Amniotic stem cell (primary cell): ENCODE measurements at places on chromosomes 5 and 9.

- no peak for DNase-seq
Observed at GRCh38 chr9:125748446-125749099, 1.4 kb downstream of the PBX3 start.

DNA sequence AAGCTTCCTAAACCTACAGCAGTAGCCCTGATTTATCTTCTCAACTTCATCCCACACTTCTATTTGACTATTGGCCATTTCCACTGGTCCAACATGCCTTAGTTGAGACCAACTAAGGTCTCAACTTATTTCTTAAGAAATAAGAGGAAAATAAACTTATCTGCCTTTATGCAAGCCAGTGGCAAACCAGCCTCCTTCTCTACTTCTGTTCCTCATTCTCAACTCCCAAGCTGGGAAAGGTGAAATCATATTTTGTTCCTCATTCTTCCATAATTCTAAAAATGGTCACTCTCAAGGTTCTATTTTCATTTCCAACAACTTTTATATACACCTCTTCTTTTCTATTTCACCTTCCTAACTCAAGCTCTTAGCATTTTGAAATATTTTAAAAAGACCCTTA is 149.6 kb upstream of the C9orf72 start:
- DNase-seq: no peak

GRCh38 chr5:134439210-134439654 is 27.6 kb upstream of the CDKN2AIPNL start:
- DNase-seq: peak; percentile 60

DNA sequence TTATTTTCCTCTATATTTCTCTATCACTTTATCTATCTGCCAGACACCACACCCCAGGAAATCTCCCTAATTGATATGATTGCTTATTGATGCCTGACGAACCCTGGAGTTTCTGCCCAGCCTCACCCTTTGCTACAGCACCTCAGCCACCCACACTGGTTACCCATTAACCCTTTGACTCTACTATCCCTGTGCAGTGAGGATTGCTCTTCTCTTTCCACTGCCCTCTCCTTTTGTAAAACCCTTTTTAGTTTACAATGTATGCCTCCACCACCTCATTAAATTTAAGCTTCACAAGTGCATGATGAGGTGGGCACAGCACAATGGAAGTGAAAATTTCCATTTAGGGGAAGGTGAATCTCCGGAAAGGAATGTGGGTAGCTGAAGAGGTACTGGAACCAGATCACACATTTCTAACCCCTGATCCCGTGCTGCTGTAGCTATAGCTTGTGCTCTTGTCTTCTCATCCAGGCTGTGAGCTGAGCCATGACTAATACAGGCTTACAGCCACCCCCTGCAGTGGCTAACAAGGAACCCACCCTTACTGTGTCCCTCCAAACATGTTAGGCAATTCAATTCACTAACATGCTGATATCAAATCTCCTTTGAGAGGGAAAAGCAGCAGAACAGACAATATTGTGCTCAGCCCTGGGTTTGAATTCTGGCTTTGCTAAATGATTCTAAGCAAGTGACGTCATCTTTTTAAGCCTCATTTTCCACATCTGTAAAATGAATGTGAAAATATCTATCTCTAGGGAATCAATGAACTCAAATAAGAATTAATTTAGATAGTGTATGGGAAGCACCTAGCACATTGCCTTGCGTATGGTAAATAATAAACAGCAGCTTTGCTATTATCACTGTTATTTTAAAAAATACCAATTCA is 186.9 kb upstream of the TRIM32 start:
- no peak for DNase-seq

DNA sequence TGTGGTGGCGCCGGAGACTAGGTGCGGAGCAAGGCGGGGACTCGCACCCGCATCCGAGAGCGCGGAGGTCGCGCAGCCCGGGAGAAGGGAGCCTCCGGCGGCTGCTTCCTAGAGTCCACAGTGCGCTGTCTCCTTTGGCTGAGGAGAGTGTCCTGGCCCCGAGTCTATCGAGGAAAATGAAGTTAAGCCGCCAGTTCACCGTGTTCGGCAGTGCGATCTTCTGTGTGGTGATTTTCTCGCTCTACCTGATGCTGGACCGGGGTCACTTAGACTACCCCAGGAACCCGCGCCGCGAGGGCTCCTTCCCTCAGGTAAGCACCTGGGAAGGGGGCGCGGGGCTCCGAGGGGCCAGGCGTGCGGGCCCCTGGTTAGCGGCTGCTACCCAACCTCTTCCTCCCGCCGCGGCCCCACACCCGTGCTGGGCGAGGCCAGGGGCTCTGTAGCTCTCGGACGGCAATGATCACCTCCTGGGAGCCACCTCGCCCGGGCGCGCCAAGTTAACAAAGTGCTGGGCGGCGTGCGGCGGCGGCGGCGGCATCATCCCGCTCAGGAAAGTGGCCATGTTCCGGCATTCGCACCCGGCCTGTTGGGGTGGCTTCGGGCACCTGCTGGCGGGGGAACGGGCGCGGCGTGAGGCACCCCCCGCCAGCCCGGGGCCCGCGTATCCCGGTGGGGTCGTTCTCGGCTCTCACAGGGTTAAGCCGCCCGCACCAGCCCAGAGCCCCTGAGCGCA is 681 bp downstream of the MAN2A1 start:
- DNase-seq: no peak

- no peak for DNase-seq
Observed at GRCh38 chr5:139642213-139642612, 5.9 kb upstream of the CXXC5 start.

GRCh38 chr9:81851340-81851739 is 76.9 kb upstream of the SPATA31D4 start:
- no peak for DNase-seq

- no peak for DNase-seq
Observed at GRCh38 chr9:69943148-69943806, 100.4 kb upstream of the MAMDC2 start.

- no peak for DNase-seq
Observed at GRCh38 chr5:145509336-145510136, 325.6 kb downstream of the PRELID2 start.

GRCh38 chr5:90264689-90265544 is 144.6 kb downstream of the CETN3 start:
- peak; percentile 43 for DNase-seq

GRCh38 chr9:109880276-109881169 is 100.5 kb downstream of the PALM2AKAP2 start:
- no peak for DNase-seq

DNA sequence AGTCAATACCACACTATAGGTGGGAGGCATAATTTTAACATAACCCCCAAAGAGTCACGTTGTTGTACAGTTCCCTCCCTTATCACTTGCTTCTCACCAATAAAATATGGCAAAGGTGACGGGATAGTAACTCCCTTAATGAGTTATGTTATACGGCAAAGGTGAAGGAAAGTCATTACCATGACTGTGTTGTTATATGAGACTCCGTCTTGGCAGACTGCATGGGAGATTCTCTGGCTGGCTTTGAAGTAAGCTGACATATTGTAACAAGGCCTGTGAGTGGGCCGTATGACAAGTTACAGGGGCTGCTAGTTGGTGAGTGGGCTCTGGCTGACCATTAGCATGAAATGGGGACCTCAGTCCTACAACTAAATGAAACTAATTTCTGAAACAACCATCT is 366.4 kb upstream of the FTMT start:
- no peak for DNase-seq

- DNase-seq: no peak
Observed at GRCh38 chr5:58211441-58211840, 248.4 kb downstream of the PLK2 start.

- no peak for DNase-seq
Observed at GRCh38 chr9:27019589-27019988, 14.1 kb upstream of the LRRC19 start.

DNA sequence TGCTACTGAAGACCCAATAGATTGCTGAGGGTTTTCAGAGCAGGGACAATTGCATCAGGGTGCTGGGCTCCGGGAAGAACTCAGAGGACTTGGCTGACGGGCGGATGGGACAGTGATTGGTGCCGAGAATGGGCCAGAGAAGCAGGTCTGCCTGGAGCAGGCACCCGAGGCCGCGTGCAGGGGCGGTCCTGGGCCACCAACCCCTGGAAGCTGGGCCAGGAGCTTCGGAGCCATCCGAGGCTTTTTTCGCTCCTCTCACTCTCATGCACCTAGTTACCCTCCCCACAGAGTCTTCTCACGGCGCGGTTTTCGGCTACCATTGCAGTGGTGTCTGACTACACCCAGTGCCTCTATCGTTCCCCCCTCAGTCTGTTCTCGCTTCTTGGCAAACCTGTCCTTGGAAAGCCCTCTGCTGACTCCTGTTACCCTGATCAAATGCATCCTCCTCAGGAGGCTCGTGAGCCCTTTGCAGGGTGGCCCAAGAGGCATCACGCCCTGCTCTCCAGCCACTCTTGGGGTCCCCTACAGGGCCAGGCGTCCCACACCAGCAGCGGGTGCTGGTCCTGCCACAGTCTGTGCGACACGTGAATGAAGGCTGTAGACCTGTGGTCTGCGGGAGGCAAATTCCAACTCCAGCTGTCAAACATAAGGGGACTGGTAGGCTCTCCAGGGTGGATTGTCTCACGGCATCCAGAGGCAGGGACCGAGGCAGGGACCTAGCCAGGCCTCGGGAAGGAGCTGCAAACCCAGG is 1.2 kb upstream of the CLPTM1L start:
- no peak for DNase-seq

DNA sequence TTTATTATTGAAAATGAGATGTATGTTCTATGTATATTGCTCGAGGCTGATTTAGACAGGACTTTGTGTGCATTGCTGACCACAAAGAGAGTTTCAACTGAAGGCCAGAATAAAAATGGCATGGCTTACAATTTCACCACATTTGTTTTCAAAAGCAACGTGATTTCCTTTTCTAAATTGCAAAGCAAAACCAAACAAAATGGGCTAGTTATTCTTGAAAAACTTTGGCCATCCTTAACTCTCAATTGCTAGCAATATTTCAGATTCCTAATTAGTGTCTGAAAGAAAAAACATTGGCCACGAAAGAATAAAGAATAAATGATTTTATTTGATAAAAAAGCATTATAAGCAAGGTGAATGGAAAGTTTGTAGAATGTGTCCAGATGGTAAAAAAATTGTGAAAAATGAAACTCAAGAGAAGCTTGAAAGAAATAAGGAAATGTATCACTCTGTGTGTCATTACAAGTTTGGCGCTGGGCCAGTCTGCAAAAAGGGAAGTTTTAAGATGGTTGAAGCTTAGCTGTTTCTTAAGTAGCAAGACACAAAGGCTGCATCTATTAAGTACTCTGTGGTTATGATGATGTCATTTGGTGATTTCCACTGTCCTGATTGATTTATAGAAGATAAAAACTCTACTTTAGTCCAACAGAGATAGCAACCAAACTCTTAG is 89.2 kb upstream of the PRLR start:
- DNase-seq: no peak

DNA sequence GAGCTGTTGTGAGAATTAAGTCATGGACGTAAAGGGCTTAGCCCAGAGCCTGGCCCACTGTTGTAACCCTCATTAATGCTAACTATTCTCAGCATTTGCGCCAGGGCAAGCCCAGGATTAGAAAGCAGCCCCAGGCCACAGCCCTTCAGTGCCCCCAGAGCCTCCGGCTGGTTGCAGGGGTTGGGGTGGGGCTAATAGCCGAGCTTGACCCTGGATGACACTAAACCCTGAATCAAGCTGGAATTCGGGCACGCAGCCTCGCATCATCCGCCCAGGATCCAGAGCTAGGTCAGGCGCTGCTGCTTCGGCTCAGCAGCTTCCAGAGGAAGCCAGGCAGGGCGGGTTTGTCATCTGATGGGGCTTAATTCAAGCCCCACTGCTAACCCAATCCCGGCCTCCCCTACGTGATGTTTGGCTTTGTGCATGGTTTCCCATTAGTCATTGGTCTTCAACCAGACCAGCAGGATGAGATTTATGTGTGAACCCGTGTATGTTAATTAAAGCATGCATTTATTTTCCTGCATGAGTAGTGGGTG is 1.2 kb upstream of the MEGF9 start:
- no peak for DNase-seq

DNA sequence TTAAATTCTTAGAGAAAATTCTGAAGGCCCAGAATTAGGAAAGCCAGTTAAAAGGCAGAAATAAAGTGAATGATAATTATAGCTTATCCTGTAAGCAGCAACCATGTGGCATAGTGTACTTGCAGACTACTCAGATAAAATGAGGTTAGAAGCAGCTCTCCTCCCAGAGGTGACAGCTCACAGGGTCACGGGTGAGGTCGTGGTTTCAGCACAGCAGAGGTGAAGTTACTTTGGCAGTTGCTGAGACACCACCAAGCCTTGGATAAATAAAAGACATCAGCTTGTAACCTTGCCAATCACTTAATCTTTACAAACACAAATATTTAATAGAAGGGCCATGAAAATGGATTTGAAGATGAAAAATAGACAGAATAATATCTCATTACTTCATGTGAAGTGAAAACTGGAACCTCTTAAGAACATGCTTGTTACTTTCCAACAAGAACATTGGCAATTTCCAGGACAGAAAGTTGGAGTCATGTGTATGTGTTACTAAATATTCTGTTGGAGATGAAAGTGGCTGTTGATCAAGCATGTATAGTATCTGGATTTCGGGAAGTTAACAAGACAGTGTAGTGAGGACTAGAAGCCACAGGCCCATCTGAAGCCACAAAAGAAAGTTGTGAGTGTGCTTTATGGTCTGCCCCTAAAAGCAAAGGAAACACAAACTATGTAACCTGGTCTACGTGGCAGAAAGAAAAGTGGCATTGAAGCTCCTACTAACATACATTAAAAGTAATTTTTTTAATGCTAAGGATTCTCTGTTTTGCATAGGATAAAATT is 134.4 kb downstream of the ERCC6L2 start:
- no peak for DNase-seq

DNA sequence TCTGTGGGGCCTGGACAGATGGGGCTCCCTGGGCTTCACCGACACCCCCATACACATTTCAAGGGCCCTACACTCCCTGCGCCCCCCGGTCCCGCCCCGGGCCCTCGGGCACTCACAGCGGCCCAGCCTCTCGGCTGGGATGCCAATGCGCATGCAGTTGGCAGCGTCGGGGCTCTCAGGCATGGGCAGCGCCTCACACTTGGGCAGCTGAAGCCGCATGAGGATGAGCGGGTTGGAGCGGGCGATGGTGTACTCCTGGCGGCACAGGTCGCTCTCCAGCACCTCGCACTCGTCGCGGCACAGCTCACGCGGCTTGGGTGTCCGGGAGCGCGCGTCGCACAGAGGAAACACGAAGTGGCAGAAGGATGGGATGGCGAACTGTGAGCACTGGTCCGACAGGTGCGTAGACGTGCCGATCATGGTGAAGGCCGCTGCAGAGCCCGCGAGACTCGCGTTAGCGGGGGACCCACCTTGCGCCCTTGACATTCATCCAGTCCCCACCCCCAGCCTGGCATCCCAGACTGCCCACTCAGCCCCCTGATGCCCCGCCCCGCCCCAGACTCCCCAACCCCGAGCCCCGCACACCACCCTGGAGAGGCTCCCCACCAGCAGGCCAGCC is 216.9 kb downstream of the ROR2 start:
- no peak for DNase-seq

DNA sequence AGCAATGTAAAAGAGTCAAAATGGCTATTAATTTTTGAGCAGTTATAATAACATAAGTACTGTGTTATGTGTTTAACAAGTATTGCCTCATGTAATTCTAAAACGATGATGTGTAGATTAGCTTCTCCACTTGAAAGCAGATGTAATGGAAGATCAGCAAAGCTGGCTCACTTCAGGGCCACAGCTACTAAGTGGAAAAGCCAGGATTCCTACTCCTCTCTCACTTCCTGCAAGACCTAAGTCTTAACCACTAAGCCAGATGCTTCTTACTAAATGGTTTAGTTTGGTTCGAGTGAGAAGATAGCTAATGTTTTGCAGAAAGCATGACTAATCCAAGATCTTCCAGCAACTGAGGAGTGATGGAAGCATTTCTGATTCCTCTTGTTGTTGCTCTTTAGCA is 15.7 kb upstream of the TNC start:
- no peak for DNase-seq
